Adipocyte (in vitro differentiated cells): ENCODE measurements at places on chromosomes 3 and 15.

- no peak for DNase-seq
Observed at GRCh38 chr3:45537616-45537969, 57.0 kb upstream of the LIMD1 start.

GRCh38 chr3:15290736-15291135 lies 41.6 kb downstream of the SH3BP5 start:
- DNase-seq, result no peak

- no peak for DNase-seq
Observed at GRCh38 chr3:110126065-110126464, 788.7 kb upstream of the DPPA4 start.

DNA sequence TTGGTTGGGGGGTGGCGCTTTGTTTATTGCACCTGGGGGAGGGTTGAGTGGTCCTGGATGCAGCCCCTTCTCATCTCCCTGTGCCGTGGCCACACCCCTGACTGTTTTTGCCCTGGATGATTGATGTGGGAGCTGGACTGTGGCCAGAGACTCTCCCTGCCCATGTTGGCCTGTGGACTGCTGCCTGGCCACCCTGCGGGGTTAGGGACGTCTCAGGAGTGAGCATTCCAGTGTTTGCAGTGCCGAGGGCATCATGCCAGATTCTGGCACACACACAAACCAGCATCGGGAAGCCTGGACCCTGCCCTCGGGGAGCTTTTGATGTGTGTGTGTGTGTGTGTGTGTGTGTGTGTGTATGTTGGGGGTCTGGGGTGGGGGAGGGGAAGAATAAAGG lies 15.8 kb downstream of the APBA2 start:
- DNase-seq, result no peak

DNA sequence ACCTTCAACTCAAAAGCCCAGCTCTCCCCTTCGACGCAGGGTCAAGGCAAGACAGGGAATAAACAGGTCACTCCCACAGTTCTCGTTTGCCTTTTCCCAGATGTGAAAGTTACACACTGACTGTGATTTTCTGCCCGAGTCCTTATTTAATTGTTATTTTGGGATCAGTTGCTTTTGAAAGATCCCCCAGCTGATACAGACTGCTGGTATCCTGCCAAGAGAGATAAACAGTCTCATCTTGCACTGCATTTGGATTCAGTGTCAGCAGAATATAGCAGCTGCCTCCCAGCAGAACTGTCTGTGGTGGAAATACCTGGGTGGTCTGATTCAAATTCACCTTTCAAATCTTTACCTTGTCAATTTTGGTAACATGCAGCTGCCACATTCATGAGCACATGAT lies 56.0 kb upstream of the FAM3D start:
- DNase-seq, result no peak

- DNase-seq, result no peak
Observed at GRCh38 chr3:47533481-47533880, 20.0 kb upstream of the ELP6 start.

DNA sequence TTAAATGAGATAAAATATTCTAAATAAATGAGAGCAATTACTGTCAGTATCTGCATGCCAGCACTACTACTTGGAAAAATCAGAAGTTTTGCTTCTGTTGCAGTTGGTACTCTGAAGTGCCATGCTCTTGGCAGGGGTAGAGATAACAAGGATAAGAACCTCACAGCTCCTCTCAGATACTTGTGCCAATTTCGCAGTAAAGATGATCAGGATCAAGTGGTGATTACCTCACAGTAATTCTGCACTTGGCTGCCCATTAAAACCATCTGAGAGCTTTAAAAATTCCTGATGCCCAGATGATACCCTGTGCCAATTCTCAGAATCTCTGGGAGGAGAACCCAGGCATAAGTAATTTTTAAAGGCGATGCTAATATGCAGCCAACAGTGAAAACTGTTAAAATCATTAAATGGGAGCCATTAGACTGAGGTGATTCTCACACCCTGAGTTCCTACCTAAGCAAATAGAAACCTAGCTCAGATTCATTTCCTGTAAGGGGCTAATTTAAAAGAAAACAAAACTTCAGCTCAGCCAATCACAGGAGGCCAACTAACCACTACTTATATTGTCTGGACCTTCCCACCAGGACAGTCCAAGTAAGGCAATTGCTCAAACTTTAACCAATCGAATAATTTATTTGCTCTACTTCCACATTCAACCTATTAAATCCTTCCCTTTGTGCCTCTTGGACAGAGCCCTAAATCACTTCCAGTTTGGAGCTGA lies 171.2 kb downstream of the KCNMB2 start:
- no peak for DNase-seq

- DNase-seq, result no peak
Observed at GRCh38 chr3:171700653-171701052, 109.6 kb downstream of the PLD1 start.

- DNase-seq, result no peak
Observed at GRCh38 chr15:65396283-65396964, 18.6 kb upstream of the IGDCC3 start.

DNA sequence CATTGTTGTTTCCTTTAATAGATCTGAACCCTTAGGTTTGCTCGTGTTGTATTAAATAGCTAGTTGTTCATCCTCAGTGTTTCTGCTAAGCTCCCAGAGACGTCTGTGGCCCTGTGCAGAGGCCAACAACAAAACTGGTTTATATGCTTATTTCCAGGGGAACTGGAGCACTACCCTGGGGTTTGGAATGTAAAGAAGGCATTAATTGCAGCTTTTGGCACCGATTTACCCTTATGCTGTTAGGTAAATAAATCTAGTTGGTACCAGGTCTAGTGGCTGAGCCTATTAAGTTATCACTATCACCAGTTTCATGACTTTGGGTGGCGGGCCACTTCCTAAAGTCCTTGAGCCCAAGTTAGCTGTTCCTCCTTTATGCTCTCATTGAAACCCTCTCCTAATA lies 12.0 kb downstream of the VPS8 start:
- no peak for DNase-seq

- no peak for DNase-seq
Observed at GRCh38 chr3:48303021-48303420, 30.4 kb downstream of the SPINK8 start.

GRCh38 chr3:127455541-127456450 lies 134.7 kb downstream of the TPRA1 start:
- DNase-seq, result peak; percentile 86

GRCh38 chr3:151686257-151686656 lies 47.5 kb upstream of the AADACL2 start:
- DNase-seq, result no peak

GRCh38 chr3:125418306-125418705 lies 43.2 kb upstream of the ZNF148 start:
- DNase-seq, result peak; percentile 44

GRCh38 chr15:48596415-48596814 lies 49.1 kb downstream of the FBN1 start:
- DNase-seq, result no peak

GRCh38 chr3:19013879-19014278 lies 134.4 kb upstream of the KCNH8 start:
- DNase-seq, result no peak

GRCh38 chr3:116863822-116864589 lies 154.4 kb downstream of the TUSC7 start:
- peak; percentile 79 for DNase-seq

- no peak for DNase-seq
Observed at GRCh38 chr3:100966049-100966491, 27.2 kb downstream of the ABI3BP start.

DNA sequence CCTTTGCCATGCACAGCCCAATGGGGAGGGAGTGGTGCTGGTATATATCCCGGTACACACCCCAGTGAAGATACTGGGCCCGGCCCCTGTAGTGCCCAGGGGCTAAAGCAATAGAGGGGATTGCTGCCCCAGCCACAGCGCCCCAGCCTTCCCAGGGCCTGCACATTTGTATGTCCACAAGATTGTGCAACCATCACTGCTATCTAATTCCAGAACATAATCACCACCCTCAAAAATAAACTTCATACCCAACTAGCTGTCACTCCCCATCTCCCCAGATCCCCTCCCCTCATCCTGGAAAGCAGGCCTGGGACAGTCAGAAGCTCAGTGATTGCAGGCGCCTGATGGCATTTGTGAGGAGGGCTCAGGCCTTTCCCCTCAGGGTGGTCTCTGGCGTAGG lies 13.5 kb downstream of the GNAI2 start:
- DNase-seq, result no peak

DNA sequence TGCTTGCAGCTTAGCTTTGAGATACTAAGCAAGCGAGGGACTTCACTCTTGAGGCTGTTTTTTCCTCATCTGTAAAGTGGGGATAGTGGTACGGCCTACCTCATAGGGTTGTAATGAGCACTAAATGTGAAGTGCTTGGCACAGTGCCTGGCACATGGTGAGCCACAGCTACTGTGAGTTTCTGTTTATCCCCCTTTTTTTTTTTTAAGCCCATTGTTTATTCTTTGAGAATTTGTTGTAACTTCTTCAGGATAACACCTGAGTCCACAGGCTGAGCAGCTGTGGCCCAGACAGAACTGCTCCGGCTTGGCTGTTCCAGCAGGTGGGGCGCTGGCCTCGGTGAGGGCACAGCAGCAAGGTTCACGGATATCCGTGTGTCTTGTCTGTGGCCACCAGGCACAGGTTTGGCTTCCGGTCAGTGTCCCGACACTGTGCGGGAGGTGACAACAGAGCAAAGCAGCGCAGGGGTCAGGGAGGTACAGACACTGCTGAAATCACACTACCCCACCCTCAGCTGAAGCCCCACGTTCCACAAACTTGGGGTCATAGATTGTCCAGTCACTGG lies 7.3 kb upstream of the ISG20 start:
- no peak for DNase-seq

DNA sequence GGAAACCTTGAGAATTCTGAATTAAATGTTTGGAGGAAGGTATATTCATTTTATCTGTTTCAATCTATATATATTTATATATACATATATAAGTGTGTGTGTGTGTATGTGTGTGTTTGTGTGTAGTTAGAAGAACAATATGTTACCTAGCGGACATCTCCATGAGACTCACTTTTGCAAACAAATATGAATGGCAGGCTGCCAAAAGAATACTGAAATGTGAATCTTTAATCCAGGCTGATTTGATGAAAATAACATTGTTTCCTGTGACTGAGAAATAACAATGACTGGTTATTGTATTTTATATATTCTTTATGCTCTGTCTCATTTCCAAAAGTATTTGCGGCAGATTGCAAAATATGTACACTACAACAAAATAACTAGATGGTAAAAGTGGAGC lies 255.5 kb upstream of the TGFBR2 start:
- DNase-seq, result no peak

GRCh38 chr3:150379469-150379868 lies 28.6 kb upstream of the TSC22D2 start:
- no peak for DNase-seq

DNA sequence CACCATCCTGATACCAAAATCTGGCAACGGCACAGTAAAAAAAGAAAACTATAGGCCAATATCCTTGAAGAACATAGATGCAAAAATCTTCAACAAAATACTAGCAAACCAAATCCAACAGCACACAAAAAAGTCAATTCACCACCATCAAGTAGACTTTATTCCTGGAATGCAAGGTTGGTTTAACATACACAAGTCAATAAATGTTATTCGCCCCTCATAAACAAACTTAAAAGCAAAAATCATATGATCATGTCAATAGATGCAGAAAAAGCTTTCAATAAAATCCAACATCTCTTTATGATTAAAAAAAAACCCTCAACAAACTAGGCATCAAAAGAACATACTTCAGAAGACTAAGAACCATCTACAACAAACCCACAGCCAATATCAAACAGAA lies 252.9 kb downstream of the UACA start:
- DNase-seq, result no peak

GRCh38 chr3:51361746-51362145 lies 23.3 kb upstream of the MANF start:
- no peak for DNase-seq

DNA sequence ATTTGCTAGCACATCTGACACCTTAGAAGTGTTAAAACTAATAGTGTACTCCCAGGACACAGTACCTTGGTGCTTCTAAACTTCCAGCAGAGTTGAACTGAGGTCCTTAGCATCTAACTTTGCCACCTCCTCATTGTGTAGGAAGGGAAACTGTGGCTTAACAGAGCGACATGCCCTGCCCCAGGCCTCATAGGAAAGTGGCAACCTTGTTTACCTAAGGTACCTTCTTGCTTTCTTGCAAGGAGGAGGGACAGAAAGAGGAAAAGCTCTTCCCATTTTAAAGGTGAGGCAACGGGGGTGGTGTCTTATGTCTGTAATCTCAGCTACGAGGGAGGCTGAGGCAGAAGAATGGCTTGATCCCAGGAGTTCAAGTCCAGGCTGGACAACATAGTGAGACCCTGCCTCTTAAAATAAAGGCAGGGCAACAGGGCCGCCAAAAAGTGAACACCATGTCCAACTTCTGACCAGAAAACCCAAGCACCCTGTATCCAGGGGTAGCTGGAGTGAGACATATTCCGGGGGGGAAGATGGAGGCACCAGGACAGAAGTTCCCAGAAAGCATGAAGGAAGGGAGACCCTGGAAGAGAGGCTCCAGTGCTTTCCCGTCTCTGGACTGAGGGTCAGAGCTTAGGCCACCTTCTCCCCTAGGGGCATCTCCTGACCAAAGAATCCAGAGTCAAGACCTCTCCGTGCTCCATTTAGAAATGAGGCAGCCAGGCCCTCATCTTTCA lies 540 bp upstream of the KLHL40 start:
- DNase-seq, result no peak

DNA sequence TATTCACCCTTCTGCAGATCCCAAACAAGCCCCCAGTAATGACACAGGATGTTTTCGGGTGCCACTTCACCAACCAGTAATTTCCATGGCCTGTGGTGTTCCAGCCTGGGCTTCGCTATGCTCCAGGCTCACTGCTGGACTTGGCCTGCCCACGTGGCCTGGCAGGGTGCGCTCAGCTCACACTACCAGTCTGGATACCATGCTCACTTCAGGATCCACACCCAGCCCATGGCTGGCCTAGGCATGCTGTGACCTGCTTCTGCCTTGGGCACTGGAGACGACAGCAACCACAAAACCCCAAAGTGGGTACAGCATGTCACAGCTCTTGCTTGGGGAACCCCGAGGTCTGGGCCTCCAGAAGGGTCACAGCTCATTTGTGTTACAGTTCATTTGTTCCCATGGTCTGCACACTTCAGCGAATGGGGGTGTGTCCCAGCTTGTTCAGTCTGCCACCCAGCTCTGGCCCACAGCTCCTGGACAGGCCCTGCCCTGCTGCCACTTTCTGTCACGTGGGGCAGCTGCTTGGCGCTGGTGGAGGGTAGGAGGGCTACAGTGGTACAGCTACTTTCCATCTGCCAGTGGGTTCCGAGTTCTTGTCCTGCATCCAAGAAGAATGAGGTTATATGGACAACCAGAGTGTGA lies 650.8 kb downstream of the MCTP2 start:
- DNase-seq, result no peak

DNA sequence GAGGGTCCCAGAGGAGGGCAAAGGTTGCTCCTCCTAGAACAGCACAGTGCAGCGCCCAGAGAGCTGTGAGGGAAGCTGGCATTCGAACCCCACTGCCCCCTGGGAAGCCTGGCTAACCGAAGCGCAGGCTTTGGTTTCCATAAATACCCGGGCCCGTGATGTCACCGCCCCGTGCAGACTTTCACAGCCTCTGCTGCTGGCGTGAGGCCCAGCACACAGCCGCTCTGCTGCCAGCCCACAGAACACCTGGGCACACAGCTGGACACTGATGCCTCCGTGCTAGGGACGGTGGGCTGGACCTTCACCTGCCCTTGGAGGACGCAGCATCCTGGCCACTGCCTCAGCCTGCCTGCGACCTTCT lies 1.0 kb downstream of the IQSEC1 start:
- DNase-seq, result peak; percentile 18

GRCh38 chr3:43792904-43793303 lies 102.2 kb downstream of the ABHD5 start:
- DNase-seq, result peak; percentile 26

GRCh38 chr3:154734468-154734867 lies 304.5 kb upstream of the GPR149 start:
- no peak for DNase-seq
